ENCODE measurements at places on chromosomes 16 and 17.

DNA sequence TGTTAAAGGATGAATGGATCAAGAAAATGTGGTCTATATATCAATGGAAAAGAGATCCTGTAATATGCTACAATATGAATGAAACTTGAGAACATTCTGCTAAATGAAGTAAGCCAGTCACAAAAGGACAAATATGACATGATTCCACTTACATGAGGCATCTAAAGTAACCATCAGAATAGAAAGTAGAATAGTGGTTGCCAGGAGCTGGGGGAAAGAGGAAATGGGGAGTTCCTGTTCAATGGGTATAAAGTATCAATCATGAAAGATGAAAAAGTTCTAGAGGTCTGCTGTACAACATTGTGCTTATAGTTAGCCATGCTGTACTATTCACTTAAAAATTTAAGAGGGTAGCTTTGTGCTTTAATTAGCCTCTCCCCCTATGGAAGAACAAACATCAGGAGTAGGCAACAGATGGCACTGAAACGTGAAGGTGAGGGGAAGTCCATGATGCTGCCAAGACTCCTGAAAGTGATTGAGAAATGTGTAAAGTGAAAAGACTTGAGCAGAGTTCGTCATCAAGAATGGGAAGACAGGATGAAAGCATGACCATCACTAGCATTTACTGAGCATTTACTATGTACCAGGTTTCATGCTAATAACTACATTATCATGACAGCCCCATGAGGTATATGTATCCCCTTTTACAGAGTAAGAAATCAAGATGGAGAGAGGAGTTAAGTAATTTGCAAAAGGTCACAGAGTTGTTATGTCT, 167.2 kb downstream of the CYB561 start:
- no peak for DNase-seq

DNA sequence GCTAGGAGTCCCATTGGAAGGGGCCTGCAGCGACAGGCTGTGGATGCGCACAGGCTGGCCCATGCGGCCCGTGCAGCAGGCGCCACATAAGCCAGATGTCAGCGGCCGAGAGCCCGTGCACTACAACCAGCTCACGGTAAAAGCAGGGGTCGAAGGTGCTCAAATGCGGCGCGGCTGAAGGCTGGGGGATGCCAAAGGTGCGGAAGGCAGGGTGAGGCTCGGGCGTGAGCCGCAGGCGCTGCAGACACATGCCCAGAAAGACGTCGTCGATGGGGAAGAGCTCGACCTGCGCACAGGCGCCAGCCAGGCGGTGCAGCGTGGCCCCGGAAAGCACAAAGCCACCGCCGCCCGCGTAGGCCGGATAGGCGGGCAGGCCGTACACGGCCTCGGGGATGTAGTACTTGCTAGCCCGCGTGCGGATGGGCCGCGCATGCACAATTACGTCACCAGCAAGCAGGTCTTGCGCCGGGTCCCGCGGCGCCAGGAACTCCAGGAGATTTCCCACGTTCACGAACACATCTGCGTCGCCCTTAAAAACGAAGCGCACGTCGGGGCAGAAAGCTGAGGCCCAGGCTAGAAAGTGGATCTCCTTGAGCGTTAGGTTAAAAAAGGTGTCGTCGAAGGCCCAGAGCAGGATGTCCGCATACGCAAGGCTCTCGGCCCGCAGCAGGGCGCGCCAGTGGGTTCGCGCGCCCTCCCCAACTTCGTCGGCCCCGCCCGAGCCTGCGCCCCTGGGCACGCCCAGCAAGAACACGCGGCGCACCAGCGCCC, 1.3 kb downstream of the B3GNT9 start:
- DNase-seq: no peak

DNA sequence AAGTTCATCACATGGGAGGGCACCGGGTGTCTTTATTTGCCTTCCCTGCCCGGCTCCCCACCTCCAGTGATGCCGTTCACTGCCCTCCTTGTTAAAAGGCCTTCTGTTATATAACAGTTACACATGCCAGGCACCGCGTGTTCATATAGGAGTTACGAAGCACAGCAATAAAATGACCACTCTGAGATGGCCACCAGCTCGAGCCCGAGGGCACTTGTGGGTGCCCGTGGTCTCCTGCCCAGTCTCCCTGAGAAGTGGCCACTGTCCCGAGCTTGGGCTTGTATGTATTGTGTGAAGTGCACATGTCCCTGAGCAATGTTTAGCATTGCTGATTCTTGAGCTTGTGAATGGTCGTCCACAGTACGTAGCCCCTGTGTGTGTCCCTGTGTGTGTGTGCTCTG, 355.6 kb downstream of the SEC14L1 start:
- no peak for DNase-seq

- DNase-seq: no peak
These were observed 193.7 kb upstream of the TBX2 start for GRCh38 chr17:61205931-61206330.

- no peak for DNase-seq
These were observed 615 bp upstream of the SREBF1 start for GRCh38 chr17:17837380-17837821.

DNA sequence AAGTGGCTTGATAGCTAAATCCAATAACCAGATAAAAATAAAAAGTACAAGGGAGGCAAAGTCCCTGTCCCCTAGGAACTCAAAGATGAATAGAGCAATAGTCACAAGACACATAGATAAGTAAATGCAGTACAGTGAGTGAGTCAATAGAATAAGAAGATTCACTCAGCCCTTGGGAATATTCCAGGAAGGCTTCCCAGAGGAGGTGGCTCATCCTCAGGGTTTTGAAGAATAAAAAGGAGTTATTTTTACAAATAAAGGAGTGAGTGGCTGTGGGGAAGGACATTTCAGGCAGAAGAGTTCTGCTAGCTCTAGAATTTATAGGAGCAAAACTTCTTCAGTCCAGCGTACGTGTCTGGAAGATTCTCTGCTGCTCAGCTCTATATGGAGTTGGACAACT, 177.4 kb upstream of the SDK2 start:
- no peak for DNase-seq

DNA sequence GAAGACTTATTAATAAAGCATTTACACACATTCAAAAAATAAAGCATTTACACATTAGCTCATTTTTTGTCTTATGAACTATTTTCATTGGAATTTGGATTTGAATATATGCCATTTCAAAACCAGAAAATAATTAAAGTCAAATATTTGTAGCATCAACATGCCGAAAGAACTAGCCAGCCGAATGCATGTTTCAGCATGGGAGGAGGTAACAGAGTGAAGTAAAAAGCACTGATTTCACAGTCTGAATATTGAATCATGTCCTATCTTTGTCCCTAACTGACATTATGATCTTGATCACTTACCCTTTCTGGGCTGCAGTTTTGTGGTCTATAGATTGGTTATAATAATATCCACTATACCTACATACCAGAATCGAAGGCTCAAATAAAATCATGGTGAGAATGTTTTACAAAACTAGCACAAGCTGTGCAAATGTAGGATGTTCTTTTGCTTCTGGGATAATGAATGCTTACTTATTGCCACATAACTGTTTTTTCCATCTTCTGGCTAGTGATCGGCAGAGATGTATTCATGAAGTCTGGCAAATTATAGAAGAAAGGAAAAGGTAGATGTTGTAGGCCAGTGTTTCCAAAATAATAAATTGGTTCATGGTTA, 84.7 kb downstream of the TUBD1 start:
- DNase-seq: no peak

- no peak for DNase-seq
These were observed at the start of gene CHRNB1 for GRCh38 chr17:7444682-7445618. Gene CHRNB1 (plus strand): TSS chr17:7445061. CDS start chr17:7445128, 67 bp downstream.

All from AML-193 (cell line).